Upper lobe of left lung (tissue), 6 donors: ENCODE measurements at places on chromosomes 2 and 18. TPM values are rescaled to one million over a fixed set of nuclear protein-coding genes. Genes with fewer than 3 reads are reported as not detected.
A peak's percentile ranks its signal among the peaks of the same experiment; 100 is the strongest.

- DNase-seq = no peak
These were observed 32.2 kb downstream of the NR4A2 start for GRCh38 chr2:156300337-156300736.

- DNase-seq = no peak
These were observed 49.1 kb upstream of the CTDP1 start for GRCh38 chr18:79630281-79631095.

The UGT1A4 gene
- 0.69 TPM for total RNA-seq

The HOXD13 gene
- total RNA-seq = not detected

- peak; percentile 10 for DNase-seq
These were observed 160.9 kb downstream of the DYSF start for GRCh38 chr2:71613953-71614925.

- no peak for DNase-seq
These were observed 11.6 kb upstream of the XDH start for GRCh38 chr2:31426096-31426495.

The ANTXR1 gene
- total RNA-seq = 11.5 TPM

- DNase-seq = no peak
These were observed 8.0 kb downstream of the POMC start for GRCh38 chr2:25160376-25160775.

- no peak for DNase-seq
These were observed 143.3 kb downstream of the PDE1A start for GRCh38 chr2:182283512-182283911.

GRCh38 chr2:71282493-71282892, 49.1 kb upstream of the ZNF638 start:
- no peak for DNase-seq
